ENCODE measurements at places on chromosomes 12 and 14.

DNA sequence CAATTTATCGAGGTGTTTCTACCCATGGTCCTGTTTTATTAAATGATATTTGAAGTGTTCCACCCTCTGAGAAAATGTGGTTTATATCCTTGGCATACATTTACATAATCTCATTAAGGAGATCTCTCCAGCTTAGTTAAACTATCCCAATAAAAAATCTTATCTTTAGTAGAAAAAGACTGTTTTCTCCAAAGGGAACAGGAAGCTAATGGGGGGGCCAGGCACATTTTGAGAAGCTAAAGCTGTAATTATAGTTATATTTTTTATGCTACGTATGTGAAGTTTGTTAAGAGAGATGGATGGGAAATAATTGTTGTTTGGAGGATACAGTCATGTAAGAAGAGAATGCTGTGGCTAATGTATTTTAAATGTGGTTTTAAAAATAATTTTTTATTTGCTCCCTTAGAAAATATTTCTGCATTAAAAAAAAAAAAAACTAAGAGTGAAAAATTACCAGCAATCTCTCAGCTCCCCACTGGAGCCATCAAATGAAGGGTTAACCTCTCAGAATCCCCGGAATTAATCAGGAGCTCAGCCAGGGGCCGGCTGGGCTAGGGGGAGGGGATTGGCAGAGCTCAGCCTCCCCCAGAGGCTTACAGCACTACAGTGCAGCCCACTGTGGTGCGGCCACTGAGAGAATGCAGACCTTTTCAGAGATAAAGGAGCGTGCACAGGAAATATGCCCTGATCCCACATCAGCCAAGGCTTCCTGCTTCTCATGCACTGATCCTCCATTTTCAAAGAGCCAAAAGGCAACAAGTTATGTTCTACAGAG, 185.8 kb downstream of the EGLN3 start:
- DNase-seq, result no peak

DNA sequence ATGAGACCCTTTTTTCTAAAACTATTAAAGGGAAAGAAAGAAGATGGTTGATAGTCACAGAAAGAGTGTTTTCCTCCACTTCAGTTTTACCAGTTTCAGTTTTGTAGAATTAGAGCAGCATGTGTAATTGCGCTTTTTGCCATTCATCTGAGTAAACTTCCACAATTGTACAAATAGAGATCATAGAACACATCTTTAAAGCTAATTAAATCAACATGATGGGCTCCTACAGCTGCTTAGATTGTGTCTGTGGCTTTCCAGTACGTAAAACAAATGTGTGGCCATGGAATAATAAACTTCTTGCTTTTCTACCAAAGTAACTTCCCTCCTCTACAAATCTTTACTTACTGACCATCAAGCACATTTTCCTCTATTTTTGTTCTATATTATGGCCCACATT, 84.2 kb upstream of the LRIG3 start:
- DNase-seq, result no peak

DNA sequence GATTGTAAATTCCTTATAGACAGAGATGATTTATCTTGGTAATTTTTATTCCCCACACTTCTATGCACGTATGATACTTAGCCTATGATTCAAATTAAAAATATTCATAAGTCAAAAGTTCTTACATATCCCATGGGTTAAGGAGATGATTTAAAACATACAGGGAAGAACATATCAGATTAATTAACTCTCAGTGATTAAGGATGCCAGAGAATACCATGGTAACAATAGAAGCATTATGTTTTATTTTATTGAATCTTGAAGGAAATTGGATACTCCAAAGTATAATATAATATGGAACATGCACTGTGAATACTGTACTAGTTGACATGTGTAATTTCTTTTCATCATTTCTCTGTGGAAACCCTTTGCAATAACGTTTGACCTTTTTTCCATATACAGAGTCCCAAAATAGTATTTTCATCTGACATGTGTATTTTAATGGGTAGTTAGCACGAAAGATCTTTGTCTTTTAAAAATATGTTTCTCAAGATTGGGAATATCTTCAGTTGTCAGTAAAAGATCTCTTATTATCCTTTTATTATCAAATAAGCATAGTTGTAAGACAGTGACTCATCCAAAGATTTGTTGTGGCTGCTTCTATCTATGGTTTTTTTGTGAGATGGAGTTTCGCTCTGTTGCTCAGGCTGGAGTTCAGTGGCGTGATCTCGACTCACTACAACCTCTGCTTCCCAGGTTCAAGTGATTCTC, 166.7 kb downstream of the RAD51B start:
- DNase-seq, result no peak

- DNase-seq, result no peak
Measured at GRCh38 chr14:103524002-103524935, 1.6 kb upstream of the CKB start.

GRCh38 chr12:92674500-92674899, 28.3 kb upstream of the PLEKHG7 start:
- DNase-seq, result no peak

- DNase-seq, result no peak
Measured at GRCh38 chr14:102279688-102280348, 25.1 kb downstream of the MOK start.

DNA sequence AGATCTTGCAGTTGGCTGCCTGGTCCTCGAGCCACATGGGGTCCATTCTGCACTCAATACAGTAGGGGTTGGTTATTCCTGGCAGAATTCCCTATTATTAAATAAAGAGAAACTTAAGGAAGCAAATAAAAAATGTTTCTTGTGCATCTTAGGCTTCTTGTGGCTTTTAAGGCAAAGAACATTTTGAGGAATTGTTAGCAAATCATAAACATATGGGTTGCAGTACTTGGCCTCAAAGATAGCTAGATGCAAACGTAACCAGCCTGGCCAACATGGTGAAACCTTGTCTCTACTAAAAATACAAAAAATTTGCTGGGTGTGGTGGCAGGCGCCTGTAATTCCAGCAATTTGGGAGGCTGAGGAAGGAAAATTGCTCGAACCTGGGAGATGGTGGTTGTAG, 50.8 kb upstream of the KCNA5 start:
- no peak for DNase-seq

All from germinal center (tissue), 1 donor.